ENCODE measurements at places on chromosomes 3 and 15.

GRCh38 chr15:98000249-98001203, 40.0 kb downstream of the ARRDC4 start:
- DNase-seq, result no peak

DNA sequence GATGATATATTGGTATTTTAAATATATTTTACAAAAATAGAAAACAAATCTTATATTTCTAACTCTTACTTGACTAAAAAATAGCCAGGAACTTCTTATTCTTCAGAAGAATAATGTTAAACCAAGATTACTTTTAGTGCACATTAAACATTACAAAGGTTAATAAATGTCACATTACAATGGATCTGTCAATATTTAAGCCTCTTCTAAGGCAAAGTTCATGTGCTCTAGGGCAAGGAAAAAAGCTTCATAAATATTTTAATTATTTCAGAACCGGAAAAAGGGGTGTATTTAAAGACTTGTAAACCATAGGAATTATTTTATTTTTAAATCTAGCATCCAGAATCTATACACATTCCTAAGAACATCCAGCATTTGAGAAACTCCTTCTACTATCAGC, 166.9 kb upstream of the ROBO2 start:
- DNase-seq, result no peak

DNA sequence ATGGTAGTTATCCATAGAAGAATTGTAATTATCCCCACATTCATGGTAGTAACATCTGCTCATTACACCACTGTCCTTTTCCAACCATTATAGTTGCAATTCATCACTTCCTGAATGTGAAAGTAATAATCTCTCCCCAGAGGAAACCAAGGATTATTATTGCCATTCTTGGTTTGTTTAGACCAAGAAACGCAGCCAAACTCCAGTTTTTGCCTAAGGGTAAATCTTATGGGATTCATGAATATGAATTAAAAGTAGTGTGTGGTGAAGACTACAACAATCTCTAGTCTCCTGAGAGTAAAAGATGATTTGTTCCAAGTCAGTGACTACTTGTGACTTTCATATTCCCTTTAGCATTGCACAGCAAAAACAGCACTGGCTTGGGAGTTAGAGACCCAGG, 45.7 kb upstream of the ABI3BP start:
- DNase-seq, result peak; percentile 100

DNA sequence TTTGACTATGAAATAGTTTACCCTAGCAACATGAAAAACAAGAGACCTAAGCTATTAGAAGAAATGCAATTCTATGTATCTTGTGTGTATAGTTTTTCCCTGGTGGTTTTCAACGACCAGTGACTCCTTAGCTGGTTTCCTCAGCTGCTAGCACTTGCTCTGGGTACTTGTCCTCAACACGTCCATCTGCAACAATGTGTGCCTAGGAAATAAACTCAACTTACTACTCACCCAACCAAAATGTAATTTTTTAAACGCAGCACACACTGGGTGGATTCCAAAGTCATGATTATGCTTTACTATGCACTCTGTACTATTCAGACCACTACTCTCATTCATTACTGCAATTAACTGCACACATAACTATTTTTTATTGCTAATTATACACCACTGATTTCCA, 31.0 kb downstream of the CPA3 start:
- DNase-seq, result no peak

DNA sequence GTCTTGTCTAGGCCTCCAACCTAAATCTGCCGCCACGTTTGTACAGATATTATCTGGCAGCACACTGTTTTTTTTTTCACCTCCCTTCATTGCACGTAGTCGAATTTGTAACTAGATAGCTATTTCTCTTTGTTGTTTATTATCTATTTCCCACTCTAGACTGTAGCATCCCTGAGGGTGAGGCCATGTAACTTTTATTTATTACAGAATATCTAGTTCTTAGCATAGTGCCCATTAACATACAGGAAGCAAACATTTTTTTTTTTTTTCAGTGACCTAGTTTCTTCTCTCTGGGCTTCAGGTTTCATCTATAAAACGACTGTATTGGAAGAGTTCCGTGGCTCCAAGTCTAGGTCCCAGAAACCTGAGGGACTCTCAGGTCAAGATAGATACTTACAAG, 354.3 kb downstream of the FGF12 start:
- DNase-seq, result no peak

GRCh38 chr15:40744815-40745152, 10.3 kb downstream of the RMDN3 start:
- DNase-seq, result no peak

Measured in SK-N-MC (cell line).